ENCODE measurements at places on chromosomes 5 and 9.

DNA sequence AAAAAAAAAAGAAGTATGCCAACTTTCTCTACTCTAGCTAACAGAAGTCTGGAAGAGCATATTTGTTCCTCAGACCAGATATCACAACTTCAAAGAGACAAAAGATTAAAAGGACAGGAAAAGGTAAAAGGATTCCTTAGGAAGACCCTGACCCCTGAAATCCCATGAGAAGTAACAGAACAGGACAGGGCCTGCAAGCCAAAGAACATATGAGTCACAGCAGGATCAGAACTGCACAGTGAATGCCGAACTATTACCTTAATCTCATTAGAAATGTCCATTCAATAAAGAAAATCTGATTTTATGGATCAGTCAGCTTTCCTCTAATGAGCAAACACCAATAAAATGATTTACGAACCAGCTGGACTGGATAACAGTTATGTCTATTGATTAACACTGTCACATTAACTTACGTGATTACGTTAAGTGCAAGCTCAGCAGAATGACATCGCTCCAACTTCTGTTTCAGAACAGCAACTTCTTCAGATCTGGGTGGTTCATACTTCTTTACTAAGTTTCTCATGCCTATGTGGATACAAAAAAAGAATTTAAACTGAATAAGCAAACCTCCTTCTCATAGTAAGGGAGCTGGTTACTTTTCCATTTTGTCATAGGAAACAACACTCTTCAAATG is 13.6 kb downstream of the CCNH start:
- DNase-seq: no peak

GRCh38 chr5:73496984-73497457 is 1.2 kb upstream of the BTF3 start:
- DNase-seq: no peak

DNA sequence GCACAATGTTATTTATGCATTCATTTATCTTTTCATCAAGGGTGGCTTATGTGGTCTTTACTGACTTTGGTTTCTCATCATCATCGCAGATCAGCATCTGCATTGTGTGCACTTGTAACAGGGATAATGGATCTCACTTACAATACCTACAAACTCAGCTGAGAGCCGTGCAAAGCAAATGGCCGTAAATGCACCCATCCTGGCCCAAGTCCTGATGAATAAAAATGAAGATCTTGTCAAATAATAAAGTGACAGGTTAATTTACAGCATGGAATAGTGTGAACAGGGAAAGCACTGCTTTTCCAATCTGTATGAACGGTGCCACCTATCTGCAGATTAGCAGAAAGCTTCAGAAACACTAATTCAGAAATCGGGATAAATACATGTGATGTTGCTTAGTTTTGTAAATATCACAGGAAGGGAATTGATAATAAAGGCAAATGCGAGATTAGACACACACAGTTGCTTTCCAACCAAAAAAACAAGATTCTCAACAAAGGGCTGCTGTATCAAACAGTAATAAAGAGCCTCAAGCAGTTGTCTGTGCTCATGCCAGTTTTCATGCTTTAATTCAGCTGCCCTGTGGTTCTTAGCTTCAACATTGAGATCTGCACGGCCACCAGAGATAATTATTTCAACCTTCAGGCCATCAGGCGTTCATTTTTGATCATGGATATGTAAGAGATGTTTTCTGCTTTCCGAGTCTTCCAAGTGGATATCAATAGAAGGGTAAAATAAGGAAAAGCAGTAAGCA is 153.4 kb upstream of the POU5F2 start:
- DNase-seq: no peak

DNA sequence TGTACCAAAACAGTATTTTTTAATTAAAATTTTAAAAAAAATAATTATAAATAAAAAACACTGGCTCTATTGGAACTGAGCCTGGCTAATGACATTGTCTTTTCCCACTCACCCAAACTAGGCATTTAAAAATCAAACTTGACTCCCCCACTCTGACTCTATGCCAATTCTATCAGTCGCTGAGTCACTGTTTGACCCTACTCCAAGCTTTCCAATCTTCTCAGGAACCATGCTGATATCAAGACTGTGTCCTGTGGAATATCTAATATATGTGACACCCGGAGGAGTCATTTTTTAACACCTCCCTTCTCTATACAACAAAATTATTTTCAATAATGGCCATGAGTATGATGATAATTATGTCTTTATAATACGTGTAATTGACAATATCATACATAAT is 171.6 kb upstream of the RASEF start:
- DNase-seq: no peak

DNA sequence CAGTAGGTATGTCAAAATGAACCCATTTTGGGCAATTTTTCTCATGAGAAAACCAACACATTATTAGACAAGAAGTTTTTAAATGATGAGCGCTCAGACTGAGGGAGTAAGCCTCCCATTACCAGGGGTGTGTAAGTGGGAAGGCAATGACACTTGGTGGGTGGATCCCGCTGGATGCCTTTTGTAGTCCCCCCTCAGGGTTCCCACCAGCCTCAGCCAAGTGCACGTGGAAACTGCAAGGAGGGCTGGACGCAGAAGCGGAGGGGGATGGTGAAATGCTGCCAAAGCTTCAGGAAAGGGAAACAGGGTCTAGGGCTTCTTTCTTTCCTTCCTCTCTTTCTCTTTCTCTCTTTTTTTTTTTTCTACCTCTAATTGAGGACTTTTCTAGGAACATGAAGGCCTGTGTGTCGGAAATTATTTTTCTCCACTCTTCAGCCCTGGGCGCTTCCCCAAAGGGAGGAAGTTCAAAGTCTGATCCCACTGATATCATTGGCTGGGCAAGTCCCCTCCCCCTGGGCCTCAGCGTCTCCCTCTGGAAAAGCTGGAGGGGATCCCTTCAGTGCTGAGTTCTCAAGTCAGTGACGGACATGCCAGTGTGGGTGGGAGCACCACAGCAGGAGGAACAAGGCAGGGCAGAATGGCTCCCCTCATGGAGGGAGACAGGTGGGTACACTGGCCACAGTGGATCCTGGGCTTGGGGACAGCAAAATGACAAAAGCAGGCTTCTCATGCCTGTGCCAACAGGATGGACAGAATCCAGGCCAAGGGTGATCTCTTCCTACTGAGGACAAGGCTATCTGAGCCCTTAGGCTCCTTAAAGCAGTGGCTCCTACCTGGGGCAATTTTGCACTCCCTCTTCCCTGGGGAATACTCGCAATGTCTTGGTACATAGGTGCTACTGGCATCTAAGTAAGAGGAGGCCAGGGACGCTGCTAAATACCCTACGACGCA is 23.9 kb upstream of the SLC25A51 start:
- DNase-seq: no peak

- no peak for DNase-seq
Measured at GRCh38 chr9:7676609-7677156, 122.9 kb downstream of the DMAC1 start.

DNA sequence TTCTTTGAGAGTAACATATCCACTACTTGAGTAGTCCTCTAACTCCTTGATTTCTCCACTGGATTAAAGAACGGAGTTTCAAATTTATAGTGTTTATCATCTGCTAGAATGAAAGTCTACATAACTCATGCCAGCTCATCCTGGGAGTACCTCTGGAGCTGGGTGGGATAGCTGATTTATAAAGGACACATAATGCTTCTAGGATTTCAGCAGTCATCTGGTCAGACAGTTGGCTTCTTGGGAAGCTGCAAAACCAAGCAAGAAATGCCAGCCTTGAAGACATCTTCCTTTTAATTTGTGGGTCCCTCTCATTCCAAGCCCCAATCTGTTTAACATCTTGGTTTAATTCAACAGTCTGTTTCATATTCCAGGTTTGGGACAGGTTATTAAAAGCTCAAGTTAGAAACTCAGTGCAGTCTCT is 3.2 kb downstream of the GALNT10 start:
- DNase-seq: no peak

GRCh38 chr5:64680289-64680688 is 10.0 kb upstream of the SHISAL2B start:
- no peak for DNase-seq

All from activated gamma-delta T cell treated with Interleukin-2 at 50 U/mL for 16 hours (primary cell).